ENCODE measurements at places on chromosomes 3 and 15.

DNA sequence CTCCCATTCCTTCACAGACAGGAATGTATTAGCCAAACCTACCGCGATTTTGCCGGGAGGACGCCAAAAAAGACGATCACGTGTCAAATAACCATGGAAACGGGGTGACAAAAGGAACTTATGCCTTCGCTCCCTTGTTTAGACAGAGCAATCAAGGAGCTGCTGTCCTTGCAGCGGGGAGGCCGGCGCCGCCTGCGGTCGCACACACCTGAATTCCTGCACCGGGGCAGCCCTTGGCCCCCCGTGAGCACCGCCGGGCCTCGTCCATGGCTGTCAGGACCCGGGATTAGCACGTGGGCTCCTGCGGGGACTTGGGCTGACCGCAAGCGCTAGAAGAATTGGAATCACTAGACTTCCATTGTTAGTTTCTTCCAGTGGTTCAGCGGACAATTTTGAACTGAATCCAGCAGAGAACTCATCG lies 193.1 kb downstream of the SHQ1 start:
- no peak for DNase-seq

- DNase-seq = peak; percentile 78
Measured at GRCh38 chr15:89177633-89178306, 43.6 kb downstream of the RLBP1 start.

DNA sequence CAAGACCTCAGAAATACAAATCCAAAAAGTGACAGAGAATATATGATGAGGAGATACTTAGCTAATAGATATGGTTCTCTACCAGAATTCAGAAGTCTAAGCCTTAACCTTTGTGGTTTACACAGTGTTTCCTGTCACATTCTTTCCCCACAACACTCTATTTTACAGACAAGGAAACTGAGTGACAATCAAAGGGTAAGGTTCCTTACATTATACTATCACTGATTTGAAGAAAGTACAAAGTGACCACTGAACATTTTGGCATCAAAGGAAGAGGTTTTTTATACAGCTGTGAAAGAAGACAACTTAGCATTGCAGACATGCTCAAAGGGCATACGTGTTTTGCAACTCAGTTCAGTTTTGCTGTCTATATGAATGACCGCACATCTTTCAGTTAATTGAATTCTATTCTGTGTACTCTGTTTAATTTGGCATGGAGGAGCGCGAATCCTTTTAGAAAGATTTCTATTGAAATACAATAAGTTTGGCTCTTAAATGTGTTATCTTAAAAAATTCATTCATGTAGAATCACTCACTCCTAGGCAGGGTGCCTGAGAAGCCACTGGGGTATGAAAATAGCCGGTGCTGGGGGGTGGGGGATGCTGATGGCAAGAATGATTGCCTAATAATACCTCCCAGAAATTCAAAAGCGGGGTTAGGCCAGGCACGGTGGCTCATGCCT lies 66.5 kb upstream of the SKOR1 start:
- no peak for DNase-seq

GRCh38 chr3:186828340-186828739 lies 14.2 kb upstream of the ADIPOQ start:
- no peak for DNase-seq

GRCh38 chr15:51589881-51590568 lies 32.5 kb downstream of the DMXL2 start:
- peak; percentile 60 for DNase-seq

- DNase-seq = no peak
Measured at GRCh38 chr3:188539631-188540194, 385.8 kb downstream of the LPP start.

- no peak for DNase-seq
Measured at GRCh38 chr3:194587438-194587931, 45.7 kb downstream of the TMEM44 start.

DNA sequence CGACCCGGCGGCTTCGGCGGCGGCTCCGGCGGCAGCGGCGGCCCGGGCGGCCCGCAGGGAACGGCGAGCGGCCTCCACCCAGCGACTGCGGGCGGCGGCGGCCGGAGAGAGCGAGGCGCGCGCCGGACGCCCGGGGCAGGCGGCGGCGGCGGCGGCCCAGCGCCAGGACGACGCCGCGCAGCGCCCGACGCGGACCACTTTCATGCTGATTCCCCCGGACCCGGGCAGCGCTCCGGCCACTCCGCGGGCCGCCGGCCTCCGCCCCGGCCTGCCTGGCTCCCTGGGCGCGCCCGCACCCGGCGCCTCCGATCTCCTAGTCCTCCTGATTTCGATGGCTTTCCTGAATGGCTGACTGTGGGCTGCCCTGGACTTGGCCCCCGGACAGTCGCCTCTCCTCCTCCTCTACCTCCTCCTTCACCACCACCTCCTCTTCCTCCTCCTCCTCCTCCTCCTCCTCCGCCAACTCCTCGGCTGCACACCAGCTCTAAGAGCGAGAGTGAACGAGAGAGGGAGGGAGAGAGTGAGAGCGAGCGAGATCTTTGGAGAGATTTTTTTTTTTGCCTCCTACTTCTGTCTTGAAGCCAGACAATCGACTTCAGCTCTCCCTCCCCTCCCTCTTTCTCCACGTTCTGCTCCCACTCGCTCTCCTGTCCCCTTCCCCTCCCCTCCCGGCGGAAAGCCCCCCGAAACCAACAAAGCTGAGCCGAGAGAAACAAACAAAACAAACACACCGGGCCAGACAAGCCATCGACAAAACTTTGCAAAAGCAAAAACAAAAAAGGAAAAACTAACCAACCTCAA lies 844 bp downstream of the NR2F2 start:
- DNase-seq = peak; percentile 85

DNA sequence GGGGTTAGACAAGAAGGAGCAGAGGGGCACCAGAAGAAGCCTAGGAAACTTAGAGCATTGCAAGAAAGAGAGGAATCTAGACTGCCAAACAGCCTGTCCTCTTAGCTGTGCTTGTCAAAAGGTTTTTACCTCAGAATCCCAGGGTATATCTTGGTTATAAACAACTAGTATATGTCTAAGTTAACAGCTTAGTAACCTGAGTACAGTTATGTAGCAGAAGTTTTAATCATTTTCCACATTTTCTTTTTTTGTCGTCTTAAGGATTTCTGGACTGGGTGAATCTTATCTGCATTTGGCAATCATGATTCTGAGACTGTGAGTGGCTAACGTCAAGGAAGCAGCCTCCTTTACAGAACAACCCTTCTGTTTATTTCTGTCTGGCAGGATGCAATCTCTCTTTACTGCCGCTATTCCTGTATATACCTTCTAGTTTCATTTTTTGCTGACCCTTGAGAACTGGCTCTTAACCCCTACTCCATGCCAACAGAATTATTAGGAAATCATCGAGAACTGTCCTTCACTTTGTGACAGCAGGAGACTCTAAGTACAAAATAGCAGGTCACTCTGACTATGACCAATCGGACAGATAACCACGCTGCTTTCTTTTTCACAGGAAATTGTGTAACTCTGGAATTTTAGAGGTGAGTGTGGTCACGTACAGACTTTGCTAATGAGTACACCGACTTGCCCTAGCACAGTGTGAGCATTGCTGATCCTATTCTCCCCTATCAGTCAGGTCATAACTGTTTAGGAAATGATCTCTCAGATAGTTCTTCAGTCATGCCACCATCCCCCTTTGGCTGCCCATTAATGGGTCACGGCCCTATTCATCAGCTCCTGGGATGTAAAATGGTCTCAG lies 3.3 kb upstream of the CP start:
- DNase-seq = peak; percentile 80

DNA sequence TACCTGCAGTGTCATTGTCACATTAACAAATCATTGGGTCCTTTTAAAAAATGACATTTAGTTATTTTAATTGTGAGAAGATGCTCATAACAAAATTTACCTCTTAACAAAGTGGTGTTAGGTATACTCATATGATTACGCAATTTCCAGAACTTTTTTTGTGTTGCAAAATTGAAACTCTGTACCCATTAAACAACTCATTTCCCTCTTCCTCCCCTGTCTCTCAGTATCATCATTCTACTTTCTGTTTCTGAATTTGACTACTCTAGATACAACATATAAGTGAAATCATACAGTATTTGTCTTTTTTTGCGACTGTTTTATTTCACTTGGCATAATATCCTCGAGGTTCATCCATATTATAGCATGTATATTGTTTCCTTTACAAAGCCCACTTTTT lies 58.7 kb upstream of the CHST2 start:
- DNase-seq = peak; percentile 43

DNA sequence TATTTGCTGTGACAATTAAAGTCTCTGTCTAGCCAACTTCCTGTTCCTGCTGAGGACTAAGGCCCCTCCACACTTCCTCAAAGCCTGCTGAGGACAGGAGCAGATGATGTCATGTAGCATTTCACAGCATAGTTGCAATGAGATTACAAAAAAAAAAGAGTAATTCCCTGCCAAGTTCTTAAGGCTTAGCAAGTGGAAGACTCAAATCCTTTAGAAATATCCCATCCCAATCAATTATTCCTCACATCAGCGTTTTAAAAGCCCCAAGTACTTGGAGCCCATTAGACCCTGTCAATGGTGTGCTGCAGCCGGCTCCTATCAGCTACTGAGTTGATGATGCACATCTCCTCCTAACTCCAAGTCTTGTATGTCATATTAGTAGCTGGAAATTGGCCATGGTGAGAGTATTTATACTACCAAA lies 51.7 kb downstream of the TRANK1 start:
- peak; percentile 80 for DNase-seq

DNA sequence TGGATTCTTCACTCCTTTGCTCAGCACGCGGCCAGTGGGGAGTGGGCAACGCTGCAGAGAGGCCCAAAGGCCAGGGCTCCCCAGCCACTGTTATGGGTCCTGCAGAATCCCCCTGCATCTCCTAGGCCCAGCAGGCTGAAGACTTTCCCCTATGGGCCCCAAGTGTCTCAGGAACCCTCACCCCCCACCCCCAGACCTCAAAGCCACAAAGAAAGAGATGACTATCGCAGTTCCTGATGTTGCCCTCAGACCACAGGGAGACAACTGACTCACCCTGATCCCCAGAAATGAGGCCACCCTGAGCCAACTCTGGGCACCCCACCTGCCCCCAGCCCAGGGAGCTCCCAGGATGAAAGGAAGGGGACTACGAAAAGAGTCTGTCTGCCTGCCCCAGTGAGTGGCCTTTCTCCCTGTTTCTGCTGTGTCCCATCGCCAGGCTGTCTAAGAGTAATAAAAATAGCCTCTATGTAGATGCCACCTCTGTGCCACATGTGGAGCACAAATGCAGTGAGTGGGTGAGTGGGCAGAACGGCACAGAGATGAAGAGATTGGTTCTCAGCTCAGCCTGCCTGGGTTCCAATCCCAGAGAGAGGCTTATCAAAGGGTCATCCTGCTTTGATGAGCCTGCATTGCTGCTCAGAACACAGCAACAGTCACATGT lies 283.0 kb downstream of the UACA start:
- DNase-seq = peak; percentile 90

GRCh38 chr15:45224621-45225217 lies 27.3 kb upstream of the SLC28A2 start:
- DNase-seq = no peak

DNA sequence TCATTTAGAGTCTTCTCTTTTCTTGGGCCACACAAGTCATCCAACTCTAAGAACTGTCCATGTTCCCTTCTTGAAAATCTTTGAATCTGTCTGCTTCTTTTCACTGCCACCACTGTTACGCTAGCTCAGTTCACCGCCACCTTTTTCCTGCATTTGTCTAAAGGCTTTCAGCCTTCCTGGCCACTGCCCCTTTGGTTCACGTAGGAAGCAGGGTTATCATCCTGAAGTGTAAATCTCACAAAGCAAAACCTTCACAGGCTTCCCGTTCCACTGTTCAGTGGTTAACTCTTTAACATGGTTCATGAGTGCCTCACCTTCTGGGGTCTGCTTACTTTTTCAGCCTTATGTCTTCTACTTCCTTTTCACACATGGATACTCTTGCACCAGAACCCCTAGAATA lies 26.3 kb upstream of the CCDC39 start:
- no peak for DNase-seq

GRCh38 chr3:111675846-111676210 lies 80.7 kb upstream of the ZBED2 start:
- no peak for DNase-seq

- no peak for DNase-seq
Measured at GRCh38 chr3:187698499-187699399, 3.6 kb downstream of the RTP2 start.

DNA sequence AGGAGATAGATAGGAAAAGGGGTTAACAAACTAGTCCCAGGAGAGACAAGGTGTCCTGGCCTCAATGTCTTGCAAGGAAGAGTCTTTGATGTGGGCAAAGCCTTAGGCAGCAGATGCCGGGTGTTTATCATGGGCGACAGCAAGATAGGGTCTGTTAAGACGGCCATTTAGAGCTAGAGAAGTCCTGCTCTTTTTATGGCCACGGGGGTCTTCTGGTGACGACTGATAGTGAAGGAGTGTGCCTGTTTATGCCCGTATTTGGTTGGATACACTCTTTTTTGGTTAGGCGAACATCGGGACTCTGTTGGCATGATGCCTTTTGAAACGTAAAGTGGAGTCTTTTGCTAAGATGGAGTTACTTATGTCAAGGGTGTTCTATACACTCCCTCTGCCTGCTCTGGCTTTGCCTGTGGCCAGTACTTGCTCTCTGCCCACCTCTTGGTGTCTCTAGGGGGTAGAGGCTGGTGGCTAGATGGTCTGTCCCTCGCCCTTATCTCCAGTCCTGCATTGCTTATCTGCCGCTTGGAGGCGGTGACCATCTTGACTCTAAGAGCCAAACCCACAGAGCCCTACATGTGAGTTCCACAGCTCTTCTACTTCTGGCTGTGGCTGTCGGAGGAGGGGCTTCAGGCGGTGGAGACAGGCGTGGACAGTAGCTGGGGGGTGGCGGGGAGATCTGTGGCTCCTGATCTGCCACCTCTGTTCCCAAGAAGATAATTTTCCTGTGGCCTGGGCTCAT lies 55.8 kb upstream of the ZBTB38 start:
- DNase-seq = no peak

- no peak for DNase-seq
Measured at GRCh38 chr3:16377847-16378302, 112.9 kb downstream of the OXNAD1 start.

DNA sequence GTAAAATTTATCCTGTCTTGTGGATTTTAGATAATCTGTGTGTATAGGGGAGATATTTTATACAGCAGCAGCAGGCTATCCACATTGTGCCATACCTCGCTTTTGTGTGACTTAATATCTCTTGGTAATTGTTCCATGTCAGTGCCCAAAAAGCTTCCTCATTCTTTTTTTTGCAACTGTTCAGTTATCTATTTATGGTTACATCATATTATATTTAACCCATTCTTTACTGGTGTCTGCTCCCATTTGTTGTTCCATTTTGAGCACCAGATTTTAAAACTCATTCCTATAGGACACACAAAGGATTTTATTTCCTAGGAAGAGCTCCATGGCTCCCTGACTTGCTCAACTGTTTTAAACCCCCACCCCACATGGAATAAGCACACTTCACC lies 86.3 kb upstream of the RASGRP1 start:
- DNase-seq = no peak

- no peak for DNase-seq
Measured at GRCh38 chr15:33324609-33325008, 13.8 kb downstream of the RYR3 start.

GRCh38 chr3:179853176-179853575 lies 183.6 kb downstream of the PEX5L start:
- DNase-seq = peak; percentile 14

DNA sequence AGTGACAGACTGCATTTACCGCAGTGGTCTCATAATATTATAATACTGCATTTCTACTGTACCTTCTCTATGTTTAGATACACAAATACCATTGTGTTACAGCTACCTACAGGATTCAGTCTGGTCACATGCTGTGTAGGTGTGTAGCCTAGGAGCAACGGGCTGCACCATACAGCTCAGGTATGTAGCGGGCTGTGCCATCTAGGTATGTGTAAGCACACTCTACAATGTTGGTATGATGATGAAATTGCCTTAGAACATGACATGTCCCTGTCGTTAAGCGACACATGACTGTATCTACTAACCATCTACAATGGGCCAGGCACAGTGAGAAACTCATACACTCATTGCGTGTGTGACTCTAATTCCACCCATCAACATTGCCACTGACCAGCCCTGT lies 85.5 kb upstream of the SEC13 start:
- DNase-seq = no peak

Data from NB4 (cell line).